ENCODE measurements at places on chromosomes 13 and 19. TPM values are rescaled to one million over a fixed set of nuclear protein-coding genes. Genes with fewer than 3 reads are reported as not detected.

Gene FAM216B
- total RNA-seq, result not detected

Gene DAND5
- not detected for total RNA-seq

Gene PSPN
- 1.7 TPM for total RNA-seq

Gene B3GNT3
- not detected for total RNA-seq

Gene PRSS57
- total RNA-seq, result not detected

Gene ZNF682
- total RNA-seq, result 0.86 TPM

Gene TPP2
- 60.0 TPM for total RNA-seq

Gene SYNGR4
- not detected for total RNA-seq

Gene PDE4C
- 0.32 TPM for total RNA-seq

Gene LCP1
- total RNA-seq, result 44.9 TPM

Gene ADGRE3
- not detected for total RNA-seq

Gene ABHD8
- total RNA-seq, result 13.8 TPM

Gene ZNF581
- total RNA-seq, result 11.0 TPM

Gene BRSK1
- 5.6 TPM for total RNA-seq

Gene TUBB4A
- total RNA-seq, result not detected

Gene C19orf81
- total RNA-seq, result not detected

Gene CPB2
- not detected for total RNA-seq

Gene RFPL4AL1
- not detected for total RNA-seq

Gene IGSF23
- 0.32 TPM for total RNA-seq

Gene PTH2
- not detected for total RNA-seq

Gene TMEM143
- total RNA-seq, result 3.0 TPM

Gene IL11
- 5.2 TPM for total RNA-seq

Gene RNASEH2B
- 33.5 TPM for total RNA-seq

Gene XPO4
- 20.3 TPM for total RNA-seq

Data from fibroblast of villous mesenchyme (primary cell).